ENCODE measurements at places on chromosomes 11 and 22.

DNA sequence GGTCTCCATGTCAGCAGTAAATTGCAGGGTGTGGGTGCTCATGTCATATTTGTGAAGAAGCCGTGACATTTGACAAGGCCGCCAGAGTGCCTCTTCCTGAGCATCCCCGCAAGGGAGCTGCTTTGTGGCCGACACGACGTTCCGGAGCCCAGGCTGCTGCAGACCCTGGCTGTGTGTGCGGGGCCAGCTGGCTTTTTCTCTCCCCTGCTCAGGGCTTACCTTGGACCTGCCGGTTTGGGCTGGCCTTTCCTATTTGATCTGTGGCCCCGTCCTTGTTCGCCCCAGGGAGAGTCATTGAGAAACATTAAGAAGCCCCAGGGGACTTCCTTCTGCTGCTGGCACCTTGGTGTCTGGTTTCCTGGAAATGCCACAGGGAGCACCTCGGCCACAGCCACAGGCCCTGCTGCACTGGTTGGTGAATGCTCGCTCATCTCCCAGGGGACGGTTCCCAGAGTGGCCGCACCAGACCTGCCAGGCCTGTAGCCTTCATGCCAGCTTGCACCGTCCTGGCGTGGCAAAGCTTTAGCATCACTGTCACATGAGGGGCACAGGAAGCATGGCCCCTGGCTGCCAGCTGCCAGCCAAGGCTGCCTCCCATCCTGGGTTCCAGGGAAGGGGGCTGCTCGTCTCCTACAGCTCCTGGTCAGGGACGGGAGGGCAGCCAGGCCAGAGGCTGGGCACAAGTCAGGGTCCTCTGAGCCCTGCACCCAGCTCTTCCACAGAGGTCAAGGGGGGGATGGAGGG lies 5.4 kb downstream of the GRK2 start:
- no peak for DNase-seq

- DNase-seq = no peak
These were observed 37.5 kb downstream of the IRAG1 start for GRCh38 chr11:10655943-10656576.

DNA sequence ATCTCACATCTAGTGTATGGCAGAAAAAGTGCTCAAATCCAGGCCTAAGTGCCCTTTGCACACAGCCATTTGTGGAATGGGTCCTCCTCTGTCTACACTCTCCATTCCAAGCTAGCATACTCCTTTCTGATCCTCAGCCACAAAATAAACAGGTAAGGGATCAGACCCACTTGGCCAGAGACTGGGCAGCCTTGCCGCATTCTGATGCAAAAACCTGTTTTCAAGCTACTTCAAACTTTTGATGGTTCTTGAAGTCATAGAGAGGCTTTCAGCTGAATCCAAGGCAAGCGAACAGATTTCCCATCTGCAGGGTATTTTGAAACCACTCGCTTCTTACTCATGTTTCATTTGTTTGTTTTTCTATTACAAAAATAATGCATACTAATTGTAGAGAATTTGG lies 136.6 kb upstream of the NAV2 start:
- no peak for DNase-seq

- no peak for DNase-seq
These were observed 9.9 kb downstream of the CTSC start for GRCh38 chr11:88327462-88328143.

GRCh38 chr22:17396516-17396915 lies 27.3 kb downstream of the CECR2 start:
- no peak for DNase-seq

- no peak for DNase-seq
These were observed 32.0 kb downstream of the SCUBE2 start for GRCh38 chr11:9059406-9059805.

DNA sequence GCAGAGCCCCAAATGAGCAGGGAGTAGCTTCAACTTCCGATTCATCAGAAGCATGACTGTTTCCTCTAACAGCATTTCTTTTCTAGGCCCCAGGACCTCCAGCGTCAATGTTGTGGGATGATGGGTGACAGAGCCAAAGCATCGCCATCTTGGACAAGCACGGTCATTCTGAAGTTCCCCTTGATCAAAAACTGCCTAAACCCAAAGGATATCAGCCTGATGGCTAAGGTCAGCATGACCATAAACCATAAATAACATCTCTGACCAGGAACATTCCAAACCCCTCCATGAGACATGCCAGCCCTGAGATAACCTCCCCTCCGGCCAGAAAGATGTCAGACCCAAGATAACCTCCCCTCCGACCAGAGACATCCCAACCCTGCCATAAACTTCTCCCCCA lies 28.8 kb upstream of the TREH start:
- DNase-seq = no peak

GRCh38 chr11:91653079-91653754 lies 571.4 kb upstream of the FAT3 start:
- no peak for DNase-seq

- no peak for DNase-seq
These were observed 116.9 kb downstream of the SOX6 start for GRCh38 chr11:16239141-16240105.

DNA sequence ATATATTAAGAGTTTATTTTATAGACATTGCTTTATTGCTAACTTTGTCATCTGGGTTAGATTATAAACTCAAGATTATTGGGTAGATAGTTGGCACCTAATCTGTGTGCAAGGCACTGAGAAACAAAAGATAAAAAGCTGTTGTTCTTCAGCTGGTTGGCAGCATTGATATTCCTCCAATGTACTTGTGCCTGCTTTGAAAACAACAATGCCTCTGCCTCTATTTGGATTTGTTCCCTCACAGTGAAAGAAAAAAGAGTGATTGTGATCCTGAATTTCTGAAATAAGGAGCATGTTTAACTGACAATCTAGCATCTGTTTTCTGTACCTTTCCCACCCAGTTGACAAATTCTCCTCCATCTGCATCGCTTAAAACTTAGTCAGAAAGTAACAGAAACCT lies 98.3 kb downstream of the TYR start:
- DNase-seq = no peak

DNA sequence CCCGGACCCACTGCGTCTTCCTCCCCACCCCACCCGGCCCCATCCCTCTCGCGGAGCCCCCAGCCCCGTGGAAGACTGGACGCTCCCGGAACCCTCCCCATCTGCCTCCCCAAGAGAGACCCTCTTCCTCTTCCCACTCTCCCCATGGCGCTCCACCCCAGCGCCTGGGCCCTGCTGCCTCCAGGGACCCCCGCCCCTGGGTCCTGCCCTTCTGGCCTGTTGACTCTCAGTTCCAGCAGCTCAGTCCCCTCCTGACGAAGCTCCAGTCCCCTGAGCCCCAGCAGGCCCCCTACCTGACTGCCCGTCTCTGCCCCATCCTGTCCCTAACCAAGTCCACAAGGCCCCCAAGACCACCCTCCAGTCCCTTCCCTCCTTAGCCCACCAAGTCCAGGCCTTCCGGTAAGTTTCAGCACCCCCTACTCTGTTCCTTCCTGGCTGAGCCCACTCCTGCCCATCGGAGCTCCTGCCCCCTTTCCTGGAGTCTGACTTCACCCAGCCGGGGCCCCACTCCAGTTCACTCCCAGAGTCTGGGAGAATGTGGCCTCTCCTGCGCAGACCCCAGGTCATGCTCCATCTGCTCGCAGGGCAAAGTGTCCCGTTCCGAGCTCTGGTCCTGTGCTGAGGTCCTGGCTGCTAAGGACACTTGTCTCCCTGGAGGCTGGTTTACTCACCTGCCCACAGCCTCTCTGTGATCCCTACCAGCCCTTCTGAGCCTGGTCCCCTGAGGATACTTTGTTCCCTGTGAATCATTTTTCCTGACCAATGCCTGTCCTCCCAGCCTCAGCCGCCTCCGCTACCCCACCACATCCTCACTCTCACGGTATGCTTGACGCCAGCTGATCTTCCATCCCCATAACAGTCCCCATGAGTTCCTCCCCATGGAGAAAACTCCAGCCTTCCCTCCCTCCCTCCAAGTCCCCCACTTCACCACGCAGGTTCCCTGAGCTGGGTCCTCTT lies 722 bp downstream of the IFITM10 start:
- DNase-seq = peak; percentile 98

DNA sequence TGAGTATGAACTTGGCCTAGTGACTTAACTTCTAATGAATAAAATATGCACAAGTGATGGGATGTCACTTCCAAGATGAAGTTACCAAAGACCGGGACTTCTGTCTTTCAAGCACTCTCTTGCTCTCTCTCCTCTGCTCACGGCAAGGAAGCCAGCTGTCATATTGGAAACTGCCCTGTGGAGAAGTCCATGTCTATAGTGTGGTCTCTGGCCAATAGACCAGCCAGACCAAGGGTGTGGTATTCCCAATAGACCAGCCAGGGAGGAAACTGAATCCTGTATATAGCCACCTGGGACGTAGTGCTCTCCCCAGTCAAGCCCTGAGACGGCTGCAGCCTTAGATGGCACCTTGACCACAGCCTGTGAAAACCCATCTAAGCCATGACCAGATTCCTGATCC lies 93.2 kb upstream of the ALX4 start:
- DNase-seq = no peak

GRCh38 chr22:40578171-40578570 lies 58.3 kb downstream of the MRTFA start:
- no peak for DNase-seq
